Type B pancreatic cell (in vitro differentiated cells): ENCODE measurements at places on chromosomes 11 and 22. TPM values are rescaled to one million over a fixed set of nuclear protein-coding genes. Genes with fewer than 3 reads are reported as not detected.

Gene DNAJB7
- 0.10 TPM in 1 of 2 replicates, not detected in the other for total RNA-seq

Gene PLEKHA7
- total RNA-seq: 64.7 and 177 TPM in 2 replicates

Gene MYOD1
- 3.6 TPM in 1 of 2 replicates, not detected in the other for total RNA-seq

Gene CAVIN3
- total RNA-seq: 4.2 and 7.9 TPM in 2 replicates

Gene CDC42EP1
- 20.5 and 30.4 TPM in 2 replicates for total RNA-seq

Gene NUP98
- 74.6 and 77.4 TPM in 2 replicates for total RNA-seq

Gene SCO2
- total RNA-seq: 2.0 and 6.1 TPM in 2 replicates

Gene CFAP300
- 2.3 and 4.1 TPM in 2 replicates for total RNA-seq

Gene POTEH
- total RNA-seq: not detected in 2 replicates

Gene OR52E8
- total RNA-seq: not detected in 2 replicates

Gene SREBF2
- total RNA-seq: 110 and 119 TPM in 2 replicates

Gene MALAT1
- total RNA-seq: 4,133 and 6,276 TPM in 2 replicates

Gene SLC17A6
- total RNA-seq: 2.7 and 3.4 TPM in 2 replicates

Gene MMP11
- 17.8 and 31.6 TPM in 2 replicates for total RNA-seq

Gene SCGB2A2
- total RNA-seq: not detected in 2 replicates

Gene WNT11
- 18.2 and 25.9 TPM in 2 replicates for total RNA-seq

Gene TMEM191C
- 6.8 and 20.2 TPM in 2 replicates for total RNA-seq

Gene C11orf21
- 0.51 and 1.2 TPM in 2 replicates for total RNA-seq

Gene RRM1
- total RNA-seq: 49.9 and 101 TPM in 2 replicates

Gene CASP1
- total RNA-seq: 13.0 and 13.3 TPM in 2 replicates

Gene KDM4D
- 0.83 and 2.4 TPM in 2 replicates for total RNA-seq

Gene RASSF10
- total RNA-seq: 8.6 and 13.8 TPM in 2 replicates

Gene MUC2
- 1.5 and 2.7 TPM in 2 replicates for total RNA-seq

Gene MUC5AC
- 0.10 and 1.4 TPM in 2 replicates for total RNA-seq

Gene SEPTIN3
- total RNA-seq: 3.7 and 16.3 TPM in 2 replicates

Gene SSTR3
- 2.4 and 3.4 TPM in 2 replicates for total RNA-seq

Gene KRTAP5-8
- not detected in 2 replicates for total RNA-seq

Gene EMID1
- 4.2 and 11.4 TPM in 2 replicates for total RNA-seq

Gene OR5T3
- not detected in 2 replicates for total RNA-seq

Gene CST6
- 5.7 TPM in 1 of 2 replicates, not detected in the other for total RNA-seq

Gene PPP2R5B
- 14.8 and 19.4 TPM in 2 replicates for total RNA-seq

Gene GLYAT
- 1.6 TPM in 1 of 2 replicates, not detected in the other for total RNA-seq
